ENCODE measurements at places on chromosomes 6 and 20.

DNA sequence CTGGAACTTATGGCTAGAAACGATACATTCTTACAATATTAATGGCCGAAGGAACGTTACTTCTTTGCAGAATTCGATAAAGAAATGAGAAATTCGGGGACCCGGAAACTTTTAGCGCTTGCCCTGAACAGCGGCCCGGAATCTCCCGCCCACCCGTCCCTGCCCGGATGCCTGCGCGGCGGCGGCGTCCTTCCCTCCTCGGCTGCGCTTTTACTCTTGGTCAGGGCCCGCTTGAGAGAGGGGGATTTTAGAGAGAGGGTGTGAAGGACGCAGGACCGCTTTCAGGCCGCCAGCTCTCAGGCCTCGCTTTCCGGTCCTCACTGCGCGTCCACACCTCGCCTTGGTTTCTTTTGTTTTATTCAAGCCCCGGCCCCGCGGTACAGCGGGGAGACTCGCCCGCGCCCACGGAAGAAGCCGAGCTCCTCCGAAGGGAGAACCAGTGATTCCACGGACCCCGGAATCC is 243.7 kb downstream of the ARID1B start:
- no peak for DNase-seq

DNA sequence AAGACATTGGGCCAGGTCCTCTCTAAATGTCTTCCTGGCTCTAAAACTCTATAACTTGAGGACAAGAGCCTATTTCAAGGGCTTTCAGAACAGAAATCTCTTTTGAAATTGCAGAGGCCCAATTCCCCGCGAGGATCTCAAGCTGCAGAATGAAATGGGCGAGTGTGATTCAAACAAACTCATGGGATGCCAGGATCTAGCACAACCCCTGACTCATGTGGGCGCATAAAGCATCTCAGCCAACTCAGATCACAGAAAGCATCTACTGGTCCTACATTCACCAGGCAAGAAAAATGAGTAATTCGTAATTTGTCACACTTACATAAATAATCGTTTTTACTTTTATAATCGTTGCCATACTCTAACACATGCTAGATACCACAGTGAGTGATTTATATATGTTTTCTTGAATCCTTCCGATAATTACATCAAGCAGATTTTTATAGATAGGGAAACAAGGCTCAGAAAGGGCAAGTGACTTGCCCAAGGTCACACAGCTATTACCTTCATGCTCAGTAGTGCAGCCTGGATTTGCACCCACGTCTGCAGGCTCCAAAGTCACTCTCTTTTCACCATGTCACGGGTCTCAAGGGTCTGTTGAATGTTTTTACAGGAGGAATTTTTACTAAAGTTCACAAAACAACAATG is 26.2 kb downstream of the FOXF2 start:
- no peak for DNase-seq

DNA sequence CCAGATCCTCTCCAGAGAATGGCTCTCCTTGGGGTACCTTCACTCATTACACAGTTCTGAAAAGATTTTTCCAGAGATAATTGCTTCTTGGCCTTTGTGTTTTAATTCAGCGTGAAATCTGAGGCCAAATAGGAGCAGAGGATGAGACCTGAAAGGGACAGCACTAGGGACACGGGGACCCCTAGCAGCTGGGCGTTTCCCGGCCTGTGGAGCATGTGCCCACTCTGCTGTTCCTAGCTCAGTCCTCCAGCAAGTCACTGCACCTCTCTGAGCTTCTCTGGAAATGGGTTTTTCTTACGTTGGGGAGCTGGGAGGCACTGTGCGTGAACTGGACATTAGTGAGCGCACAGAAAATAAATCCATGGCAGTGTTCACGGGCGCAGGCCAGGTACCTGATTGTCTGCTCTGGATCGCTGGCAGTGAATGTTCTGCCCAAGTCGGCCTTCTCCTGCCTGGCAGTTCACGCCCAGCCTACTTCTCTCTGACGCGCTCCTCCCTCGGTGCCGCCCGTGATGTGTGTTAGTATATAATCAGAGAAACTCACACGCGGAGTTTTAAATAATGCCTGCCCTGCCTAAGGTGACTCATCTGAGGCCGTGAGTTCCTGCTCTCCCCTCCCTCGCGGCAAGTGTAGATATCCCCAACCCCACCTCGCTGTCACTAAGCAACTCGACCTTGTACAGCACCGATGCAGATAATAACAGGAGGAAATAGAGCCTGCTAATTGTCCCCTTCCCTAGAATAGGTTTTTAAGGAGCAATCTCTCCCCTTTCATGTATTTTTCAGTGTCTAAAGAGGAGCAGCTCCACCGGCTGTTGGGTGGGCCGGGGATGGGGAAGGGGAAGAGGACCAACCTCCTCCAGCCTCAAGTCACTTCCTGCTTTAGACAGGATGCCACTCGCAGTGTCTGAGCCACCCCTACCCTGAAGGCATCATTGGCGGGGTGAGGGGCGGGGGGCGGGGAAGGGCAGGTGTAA is 2.7 kb upstream of the TUBB2A start:
- DNase-seq = no peak

GRCh38 chr20:21325296-21325695 is 22.2 kb downstream of the XRN2 start:
- no peak for DNase-seq

DNA sequence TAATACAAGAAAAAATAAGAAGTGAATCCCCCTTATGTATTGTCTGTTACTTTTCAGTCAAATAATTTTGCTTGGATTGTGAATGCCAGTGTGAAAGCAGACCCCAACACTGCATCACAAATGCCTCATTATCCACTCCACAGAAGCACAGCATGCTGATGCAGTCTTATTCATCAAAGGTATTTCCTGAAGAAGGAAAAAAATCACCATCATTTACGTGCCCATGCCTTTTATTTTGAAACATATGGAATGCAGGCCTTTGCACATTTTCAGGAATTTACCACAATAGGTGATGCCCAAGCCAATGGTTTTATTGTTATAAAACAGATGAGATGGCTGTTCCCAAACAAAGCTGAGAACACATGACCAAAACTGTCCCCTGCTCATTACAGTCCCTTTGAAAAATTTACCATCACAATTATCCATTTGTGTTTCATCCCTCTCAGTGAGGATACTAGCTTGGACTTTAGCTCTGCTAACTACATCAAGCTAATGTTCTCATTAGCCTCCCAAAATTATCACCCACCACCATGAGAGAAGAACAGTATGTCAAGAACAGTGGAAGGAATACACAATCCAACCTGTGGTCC is 180.6 kb upstream of the HTR1E start:
- DNase-seq = no peak

- peak; percentile 25 for DNase-seq
Measured at GRCh38 chr6:20630136-20630535, 95.9 kb downstream of the CDKAL1 start.

GRCh38 chr6:43717822-43718221 is 30.2 kb upstream of the MRPS18A start:
- no peak for DNase-seq

- DNase-seq = no peak
Measured at GRCh38 chr6:70857387-70858077, 99.3 kb downstream of the B3GAT2 start.
